ENCODE measurements at places on chromosomes 1 and 21.
A peak's percentile ranks its signal among the peaks of the same experiment; 100 is the strongest.

DNA sequence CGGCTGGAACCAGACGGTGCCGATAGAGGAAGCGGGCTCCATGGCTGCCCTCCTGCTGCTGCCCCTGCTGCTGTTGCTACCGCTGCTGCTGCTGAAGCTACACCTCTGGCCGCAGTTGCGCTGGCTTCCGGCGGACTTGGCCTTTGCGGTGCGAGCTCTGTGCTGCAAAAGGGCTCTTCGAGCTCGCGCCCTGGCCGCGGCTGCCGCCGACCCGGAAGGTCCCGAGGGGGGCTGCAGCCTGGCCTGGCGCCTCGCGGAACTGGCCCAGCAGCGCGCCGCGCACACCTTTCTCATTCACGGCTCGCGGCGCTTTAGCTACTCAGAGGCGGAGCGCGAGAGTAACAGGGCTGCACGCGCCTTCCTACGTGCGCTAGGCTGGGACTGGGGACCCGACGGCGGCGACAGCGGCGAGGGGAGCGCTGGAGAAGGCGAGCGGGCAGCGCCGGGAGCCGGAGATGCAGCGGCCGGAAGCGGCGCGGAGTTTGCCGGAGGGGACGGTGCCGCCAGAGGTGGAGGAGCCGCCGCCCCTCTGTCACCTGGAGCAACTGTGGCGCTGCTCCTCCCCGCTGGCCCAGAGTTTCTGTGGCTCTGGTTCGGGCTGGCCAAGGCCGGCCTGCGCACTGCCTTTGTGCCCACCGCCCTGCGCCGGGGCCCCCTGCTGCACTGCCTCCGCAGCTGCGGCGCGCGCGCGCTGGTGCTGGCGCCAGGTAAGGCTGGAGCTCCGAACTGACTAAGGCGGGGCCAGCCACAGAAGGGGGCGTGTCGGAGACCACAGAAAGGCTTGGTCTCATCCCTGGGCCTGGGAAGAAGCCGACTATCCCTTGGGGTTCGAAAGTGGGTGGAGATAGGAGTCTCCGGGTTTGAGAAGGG is 486 bp downstream of the SLC27A3 start:
- ATAC-seq: peak; percentile 56

GRCh38 chr1:225768662-225769426 is 8.8 kb upstream of the SRP9 start:
- no peak for ATAC-seq

DNA sequence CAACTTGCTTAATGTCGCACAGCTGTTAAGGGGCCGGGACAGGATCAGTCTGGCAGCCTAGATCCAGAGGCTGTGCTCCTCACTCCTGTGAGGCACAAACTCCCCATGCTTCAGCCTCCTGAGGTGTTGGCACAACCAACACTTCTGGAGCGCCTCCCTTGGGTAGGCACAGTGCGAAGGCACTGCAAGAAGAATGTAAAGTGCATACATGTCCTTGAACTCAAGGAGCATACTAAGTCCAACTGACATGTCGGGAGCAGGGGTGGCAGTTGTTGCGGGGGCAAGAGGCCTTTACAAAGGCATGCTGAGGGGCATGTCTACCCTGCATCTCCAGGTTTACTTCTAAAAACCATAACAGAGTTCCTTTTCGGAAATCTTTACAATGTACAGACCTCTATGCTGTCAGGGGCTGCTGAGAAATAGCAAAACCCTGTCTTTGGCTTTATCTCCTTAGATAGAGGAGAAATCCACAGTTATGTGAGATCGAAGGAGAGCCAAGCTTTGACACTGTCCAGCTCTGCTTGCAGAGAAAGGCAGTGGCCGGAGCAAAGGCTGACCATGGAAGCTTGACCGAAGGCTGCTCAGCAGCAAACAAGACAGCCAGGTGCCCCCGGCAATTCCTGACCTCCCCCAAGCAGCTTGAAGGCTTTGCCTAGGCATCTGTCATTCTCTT is 93.9 kb downstream of the CDC7 start:
- ATAC-seq: no peak

GRCh38 chr1:54979327-54979891 is 1.0 kb upstream of the TMEM61 start:
- no peak for ATAC-seq

GRCh38 chr21:34690041-34690792 is 21.4 kb downstream of the CLIC6 start:
- ATAC-seq: no peak

- no peak for ATAC-seq
Measured at GRCh38 chr1:8639148-8639547, 178.3 kb downstream of the RERE start.

DNA sequence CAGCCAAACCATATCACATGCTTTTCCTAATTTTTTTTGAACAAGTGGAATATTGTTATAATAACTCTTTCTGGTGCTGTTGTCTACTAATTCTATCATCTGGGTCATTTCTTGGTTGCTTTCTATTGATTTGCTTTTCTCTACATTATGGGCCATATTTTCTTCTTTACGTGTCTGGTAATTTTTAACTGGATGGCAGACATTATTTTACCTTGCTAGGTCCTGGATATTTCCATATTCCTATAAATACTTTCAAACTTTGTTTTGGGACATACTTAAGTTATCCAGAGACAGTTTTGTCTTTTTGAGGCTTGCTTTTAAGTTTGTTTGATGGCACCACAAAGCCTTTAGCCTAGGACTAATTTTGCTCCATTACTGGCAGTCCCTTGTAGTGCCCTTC is 11.3 kb downstream of the HS2ST1 start:
- ATAC-seq: no peak

DNA sequence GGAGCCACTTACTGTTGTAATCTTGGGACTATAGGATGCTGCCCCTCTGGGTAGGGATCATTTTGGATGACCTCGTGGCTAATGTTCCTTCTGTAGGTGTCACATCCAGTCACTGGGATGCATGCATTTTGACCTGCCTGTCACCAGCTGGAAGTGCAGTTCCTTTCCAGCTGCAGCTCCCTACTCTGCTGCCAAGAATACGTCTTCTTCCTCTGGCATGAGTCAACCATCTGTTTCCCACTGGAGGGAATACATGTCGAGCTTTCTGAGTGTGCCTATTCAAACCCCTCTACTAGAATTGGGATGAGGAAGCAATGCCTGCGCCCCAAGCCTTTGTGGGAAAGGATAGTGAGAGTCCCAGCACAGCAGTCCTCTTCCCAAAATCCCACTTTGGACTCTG is 415.5 kb upstream of the ADAMTS5 start:
- ATAC-seq: no peak

DNA sequence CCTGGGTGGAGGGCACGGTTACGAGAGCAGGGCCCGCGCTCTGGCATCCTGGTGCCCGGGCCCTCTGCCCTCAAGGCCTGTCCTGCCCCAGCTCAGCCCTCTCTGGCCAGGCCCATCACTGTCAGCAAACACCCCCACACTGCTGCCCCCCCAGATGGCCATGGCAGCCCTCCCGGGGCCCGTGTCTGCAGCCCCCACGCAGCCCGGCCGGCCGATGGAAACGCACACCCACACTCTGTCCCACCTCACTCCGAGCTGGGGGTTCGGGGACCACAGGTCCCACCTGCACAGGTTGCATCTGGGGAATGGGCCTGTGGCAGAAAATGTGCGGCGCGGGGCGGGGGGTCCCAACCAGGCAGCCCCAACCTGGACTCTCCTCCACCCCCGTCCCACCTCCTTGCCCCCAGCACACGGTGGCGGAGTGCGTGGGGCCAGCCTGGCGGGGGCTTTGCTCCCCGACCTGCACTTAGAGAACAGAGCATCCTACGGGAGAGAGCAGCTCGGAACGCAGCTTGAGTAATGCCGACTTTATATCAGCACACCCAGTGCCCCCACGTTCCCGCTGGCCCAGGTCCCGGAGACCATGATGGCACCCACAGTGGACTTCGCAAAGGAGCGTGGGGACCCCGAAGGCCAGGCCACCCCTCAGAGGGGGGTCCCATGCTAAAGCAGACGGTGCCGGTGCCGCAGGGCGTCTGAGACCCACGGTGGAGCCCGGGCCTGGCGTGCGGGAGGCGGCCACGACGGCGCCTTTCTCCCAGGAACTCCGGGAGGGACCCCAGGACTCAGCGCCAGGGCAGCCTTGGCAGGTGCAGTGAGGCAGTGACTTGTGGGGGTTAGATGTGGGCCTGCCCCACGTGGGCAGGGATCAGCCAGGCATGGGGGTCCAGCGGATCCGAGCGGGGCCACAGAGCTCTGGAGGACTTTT is 7.5 kb upstream of the RNF223 start:
- ATAC-seq: no peak

- no peak for ATAC-seq
Measured at GRCh38 chr1:225637651-225638199, 15.2 kb downstream of the ENAH start.

- no peak for ATAC-seq
Measured at GRCh38 chr1:116847190-116847589, 62.5 kb upstream of the PTGFRN start.

DNA sequence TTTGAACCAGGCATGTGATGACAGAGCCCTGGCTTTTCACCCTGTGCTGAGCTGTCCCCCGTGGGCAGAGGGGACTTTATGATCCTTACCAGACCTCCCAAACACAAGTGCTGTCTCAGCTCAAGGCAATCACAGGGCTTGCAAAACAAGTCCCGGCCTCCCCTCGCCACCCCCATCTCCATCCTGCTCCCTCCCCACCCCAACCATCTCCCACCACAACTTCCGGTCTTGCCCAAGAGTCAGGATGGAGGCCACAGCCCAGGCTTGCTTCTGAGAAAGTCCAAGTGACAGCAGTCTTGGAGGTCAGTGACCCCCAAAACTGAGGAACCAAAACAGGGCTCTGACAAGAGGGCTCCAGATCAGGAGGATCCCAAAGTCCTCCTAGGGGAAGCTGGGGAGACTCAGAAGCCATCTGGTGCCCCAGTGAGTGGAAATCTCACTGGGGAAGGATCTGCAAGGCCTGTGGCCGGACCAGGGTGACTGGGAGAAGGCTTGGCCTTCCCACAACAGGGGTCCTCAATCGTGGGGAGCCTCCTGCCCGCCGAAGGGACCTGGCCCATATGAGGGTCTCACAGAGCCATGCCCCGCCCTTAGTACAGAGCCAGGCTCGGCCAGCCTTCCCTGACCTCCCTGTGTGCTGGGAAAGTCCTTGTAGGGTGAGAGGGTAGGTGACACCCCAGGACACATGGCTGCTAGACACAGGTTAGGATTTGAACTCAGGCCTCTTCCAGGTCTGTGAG is 4.5 kb upstream of the SDC3 start:
- no peak for ATAC-seq

DNA sequence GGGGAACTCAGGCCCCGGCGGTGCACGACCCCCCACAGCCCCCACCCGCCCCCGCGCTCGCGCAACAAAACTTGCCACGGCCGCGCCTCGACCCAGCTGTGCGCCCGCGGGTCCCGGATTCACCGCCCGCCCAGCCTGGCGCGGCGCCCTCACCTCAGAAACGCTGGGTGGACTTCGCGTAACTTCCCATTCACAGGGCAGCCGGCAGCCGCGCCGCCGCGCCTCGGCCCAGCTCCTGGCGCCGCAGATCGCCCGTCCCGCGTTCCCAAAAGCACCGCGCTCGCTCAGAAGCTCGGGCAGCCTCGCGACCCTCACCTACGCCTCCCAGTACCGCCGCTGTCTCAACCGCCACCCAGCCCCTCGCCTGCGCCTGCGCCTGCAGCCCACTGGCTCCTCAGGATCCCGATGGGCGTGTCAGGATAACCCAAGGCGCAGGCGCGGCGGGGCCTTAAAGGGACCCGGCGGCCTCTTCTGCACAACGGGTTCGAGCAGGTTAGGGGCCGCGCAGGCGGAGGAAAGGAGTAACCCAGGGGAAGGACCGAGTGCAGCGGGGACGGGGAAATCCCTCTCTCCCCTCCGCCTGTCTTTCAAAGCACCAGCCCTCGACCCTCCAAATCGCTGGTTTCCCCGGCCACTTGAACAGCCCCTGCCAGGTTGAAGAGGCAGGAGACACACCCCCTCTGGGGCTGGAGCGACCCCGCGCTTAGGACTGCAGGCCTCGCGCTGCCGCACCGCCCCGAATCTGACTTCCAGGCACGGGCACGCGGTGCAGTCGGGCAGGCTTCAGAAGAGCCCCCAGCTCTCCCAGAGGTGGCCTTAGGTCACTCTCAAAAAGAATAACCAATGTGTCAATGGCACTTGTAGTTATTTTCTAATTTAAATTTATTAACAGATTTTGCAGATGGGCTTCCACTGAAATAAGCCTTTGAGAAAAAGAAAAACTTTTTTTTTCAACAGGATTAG is at the start of gene NBPF1:
Gene NBPF1 (minus strand): TSS at position 380 of the 963 bp plus-strand sequence.
- ATAC-seq: peak; percentile 98

DNA sequence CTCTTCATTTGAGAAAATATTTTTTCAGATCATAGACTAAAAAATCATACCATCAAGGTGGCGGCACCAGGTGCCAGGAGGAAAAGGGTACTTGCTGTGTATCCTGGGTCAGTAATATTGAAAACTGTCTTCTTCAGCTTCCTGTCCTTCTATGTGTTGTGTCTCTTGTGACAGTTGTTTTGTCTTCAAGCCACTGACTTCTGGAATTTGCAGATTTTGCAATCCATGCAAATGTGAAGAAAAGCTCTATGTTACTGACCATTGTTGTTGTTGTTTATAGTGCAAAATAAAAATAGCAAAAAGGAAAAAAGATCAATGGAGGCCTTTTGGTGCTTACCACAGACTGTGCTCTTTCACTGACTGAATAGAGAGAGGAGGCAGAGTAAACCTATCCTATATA is 83.2 kb upstream of the RHOU start:
- ATAC-seq: no peak

- ATAC-seq: no peak
Measured at GRCh38 chr1:165807613-165808012, 19.8 kb upstream of the UCK2 start.

GRCh38 chr1:94383966-94384408 is 34.2 kb upstream of the ABCD3 start:
- no peak for ATAC-seq

GRCh38 chr1:59349101-59349500 is 52.2 kb downstream of the FGGY start:
- ATAC-seq: no peak

DNA sequence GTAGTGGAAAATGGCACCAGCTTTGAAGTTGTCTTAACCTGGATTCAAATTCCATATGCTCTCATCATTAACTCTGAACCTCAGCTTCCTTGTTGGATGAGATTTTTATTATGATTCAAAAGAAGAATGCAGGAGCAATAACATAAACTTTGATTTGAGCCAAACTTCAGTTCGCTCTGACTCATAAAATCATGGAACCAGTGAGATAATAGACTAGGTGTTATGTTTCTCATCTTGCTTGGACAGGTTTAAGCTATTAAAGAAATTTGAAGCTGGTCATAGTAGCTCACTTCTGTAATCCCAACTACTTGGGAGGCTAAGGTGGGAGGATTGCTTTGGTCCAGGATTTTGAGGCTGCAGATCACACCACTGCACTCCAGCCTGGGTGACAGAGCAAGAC is 172.8 kb downstream of the CLEC20A start:
- ATAC-seq: no peak

DNA sequence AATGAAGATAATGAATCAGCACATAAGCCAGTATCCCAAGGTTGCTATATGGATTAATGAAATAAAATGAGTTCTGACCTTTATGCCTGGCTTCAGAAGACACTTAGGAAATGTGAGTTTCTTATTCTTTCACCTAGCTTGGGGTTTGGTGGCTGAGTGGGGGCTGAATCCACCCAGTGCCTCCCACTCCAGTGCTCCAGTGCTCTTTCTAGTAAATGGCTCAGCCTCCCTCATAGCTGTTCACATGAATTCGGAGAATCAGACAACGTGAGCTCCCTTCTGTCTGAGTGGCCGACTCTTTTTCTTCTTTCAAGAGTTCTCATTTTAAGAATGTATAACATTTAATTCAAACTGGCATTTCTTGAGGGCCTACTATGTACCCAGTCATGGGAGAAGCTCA is 43.5 kb downstream of the TRABD2B start:
- ATAC-seq: no peak

- no peak for ATAC-seq
Measured at GRCh38 chr1:41588334-41588875, 103.9 kb upstream of the EDN2 start.

GRCh38 chr1:183241471-183241870 is 55.4 kb downstream of the LAMC2 start:
- no peak for ATAC-seq

Measured in motor neuron (in vitro differentiated cells).